ENCODE measurements at places on chromosomes 13 and 19. TPM values are rescaled to one million over a fixed set of nuclear protein-coding genes. Genes with fewer than 3 reads are reported as not detected.

DNA sequence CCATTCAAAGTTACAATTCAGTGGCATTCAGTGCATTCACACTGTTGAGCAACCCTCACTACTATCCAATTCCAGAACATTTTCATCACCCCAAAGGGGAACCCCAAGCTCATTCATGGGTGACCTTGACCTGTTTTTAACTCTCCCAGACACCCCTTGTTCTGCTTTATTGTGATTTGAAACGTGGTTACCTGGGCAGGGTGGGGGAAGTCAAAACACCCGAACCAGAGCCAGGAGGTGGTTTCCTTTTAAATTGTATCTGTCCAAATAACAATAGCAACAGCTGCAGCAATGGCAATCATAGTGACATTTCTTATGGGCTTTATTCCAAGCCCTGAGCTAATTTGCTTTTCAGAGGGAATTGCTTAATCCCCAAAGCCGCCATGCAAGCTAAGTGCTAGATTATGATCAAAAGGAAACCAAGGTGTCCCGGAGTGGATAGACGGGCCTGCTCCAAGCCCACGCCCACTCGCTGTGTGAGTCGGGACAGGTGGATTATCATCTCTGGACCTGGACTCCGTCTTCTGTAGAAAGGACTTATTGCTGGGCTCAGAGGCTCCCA, 6.1 kb downstream of the PTGIR start:
- no peak for DNase-seq

GRCh38 chr13:25881971-25882451, 169.8 kb downstream of the SHISA2 start:
- no peak for DNase-seq

- DNase-seq: no peak
These were observed 16.6 kb downstream of the GPR12 start for GRCh38 chr13:26743971-26744370.

GRCh38 chr13:40434516-40435397, 231.7 kb downstream of the FOXO1 start:
- DNase-seq: no peak

- DNase-seq: no peak
These were observed 458.9 kb downstream of the SLITRK1 start for GRCh38 chr13:83423381-83423780.

GRCh38 chr13:20274466-20274865, 42.3 kb upstream of the GJB6 start:
- no peak for DNase-seq

- no peak for DNase-seq
These were observed 1.4 kb downstream of the NOVA2 start for GRCh38 chr19:45972081-45972946.

Gene ZNF441
- total RNA-seq: 6.2 TPM

- DNase-seq: no peak
These were observed 13.1 kb upstream of the SLC1A6 start for GRCh38 chr19:14992780-14993179.

Gene ZNF442
- 2.4 TPM for total RNA-seq

GRCh38 chr19:39406656-39407409, at the start of gene ZFP36:
Gene ZFP36, plus strand, starts transcription at chr19:39406847. Its CDS starts 58 bp downstream, at chr19:39406905.
- DNase-seq: peak; percentile 69

DNA sequence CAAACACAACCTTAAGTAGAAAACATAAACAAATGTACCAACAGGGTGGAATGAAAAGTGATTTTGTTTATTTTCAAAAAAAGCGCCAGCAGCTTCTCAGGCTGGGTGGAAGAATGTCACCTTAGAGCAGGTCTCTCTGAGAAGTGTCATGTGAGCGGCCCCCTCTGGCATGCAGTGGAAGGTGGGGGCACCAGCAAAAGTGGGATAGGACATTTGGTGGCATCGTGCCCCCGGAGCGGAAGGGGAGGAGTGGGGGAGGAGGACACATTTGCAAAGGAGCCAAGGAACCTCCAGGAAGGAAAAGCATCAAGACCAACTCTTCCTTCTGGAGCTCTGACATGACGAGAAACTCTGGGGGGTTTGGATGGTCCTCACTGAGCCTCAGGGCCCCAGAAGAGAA, 635.3 kb downstream of the UQCRFS1 start:
- no peak for DNase-seq

Gene OR7A5
- total RNA-seq: not detected

- DNase-seq: no peak
These were observed 15.8 kb downstream of the TCF3 start for GRCh38 chr19:1636325-1637236.

DNA sequence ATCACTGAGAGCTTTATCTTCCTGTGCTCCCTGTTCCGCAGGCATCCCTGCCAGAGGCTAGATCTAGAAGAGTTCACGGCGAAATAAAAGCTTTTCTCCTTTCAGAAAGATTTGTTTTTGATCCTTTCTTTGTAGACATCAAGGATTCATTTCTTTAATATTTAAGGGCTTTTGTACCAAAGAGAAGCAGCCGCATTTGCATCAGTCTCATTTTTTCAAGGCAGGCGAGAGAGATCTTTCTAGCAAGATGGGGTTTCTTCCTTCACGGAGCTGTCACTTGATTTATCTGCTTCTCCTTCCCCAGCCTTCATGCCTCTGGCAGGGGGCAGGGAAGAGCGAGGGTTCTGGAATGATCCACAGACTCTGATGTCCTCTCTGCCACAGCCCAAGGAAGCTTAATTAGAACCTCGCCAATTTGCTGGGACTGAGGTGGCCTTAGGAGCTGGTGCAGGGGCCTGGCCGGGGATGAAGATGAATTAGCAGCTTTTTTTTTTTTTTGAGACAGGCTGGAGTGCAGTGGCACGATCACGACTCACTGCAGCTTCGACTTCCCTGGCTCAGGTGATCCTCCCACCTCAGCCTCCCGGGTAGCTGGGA, 40.0 kb downstream of the PIN1 start:
- no peak for DNase-seq

DNA sequence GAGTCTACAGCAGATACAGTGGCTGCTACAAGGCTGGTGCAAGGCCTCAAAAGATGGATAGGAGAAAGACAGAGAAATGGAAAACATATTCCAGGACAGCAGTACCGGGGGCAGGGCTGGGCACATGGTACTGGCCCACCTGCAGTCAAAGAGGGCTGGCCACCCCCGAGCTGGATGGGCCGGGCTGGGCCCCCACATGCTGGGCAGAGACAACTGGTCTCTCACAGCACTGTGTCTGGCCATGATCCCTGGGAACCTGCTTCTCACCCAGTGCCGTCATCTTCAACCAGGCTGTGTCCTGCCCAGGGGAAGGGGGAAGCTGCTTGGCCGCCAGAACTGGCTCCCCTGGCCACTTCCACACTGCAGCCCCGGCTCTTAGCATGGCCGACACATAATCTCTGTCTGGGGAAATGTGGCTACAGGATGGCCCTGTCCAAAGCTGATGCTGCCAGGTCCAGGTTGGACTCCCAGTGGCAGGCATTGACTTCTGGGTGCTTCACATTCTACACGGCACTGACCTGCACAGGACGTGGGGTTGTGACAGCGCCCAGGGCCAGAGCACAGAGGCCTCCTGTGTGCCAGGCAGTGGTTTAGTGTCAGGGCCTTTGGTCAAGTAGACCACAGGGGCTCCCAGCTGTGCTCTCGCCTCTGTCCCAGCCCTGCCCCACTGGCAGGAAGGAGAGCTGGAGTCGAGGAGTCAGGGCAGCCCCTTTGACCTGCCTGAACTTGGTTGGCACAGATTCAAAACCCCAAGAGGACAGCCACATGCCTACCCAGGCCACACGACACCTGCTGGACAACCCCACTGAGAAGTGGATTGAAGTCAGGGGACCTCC, 21.7 kb downstream of the PEPD start:
- DNase-seq: no peak

GRCh38 chr19:38617283-38617763, 430 bp downstream of the MAP4K1 start:
- no peak for DNase-seq

DNA sequence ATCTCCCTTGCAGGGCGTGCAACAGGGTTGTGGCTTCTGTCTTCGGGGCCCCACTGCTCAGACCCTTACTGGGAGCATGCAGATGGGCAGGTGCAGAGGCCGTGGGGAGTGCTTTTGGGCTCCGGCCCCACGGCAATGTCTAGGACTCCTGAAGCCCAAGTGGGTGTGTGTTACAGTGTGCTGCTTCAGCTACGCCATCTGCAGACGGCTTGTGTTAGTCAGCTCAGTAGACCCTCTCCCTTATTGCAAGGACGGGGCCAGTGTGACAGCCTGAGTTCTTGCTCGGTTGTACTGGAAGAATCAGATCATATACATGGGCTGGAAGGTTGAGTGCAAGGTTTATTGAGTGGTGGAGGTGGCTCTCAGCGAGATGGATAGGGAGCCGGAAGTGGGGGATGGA, 39.3 kb downstream of the DNAJC3 start:
- no peak for DNase-seq

Gene GPR183
- total RNA-seq: not detected

- DNase-seq: no peak
These were observed 55.8 kb upstream of the ATP12A start for GRCh38 chr13:24624363-24624762.

DNA sequence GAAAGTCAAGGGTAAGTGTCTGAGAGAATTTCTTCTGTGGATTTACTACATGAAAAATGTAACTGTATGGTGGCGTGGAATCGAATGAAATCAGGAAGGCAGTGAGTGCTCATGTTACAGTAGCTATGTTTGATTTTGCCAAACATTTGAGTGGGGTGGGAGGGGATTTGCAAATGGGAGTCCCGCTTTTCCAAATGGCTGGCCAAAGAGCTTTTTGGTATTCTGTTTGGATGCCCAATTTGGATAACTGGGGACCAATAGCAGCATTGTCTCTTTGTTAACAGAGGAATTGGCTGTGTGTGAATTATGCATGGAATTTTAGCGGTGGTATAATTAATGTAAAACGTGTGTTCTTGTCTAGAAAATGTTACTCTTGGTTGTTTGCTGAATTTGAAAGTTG, 17.8 kb downstream of the HNRNPM start:
- DNase-seq: no peak

Gene C13orf42
- total RNA-seq: not detected

GRCh38 chr19:29539670-29540069, 13.9 kb downstream of the VSTM2B start:
- DNase-seq: no peak

- no peak for DNase-seq
These were observed 4.1 kb downstream of the PCDH17 start for GRCh38 chr13:57635541-57636085.

DNA sequence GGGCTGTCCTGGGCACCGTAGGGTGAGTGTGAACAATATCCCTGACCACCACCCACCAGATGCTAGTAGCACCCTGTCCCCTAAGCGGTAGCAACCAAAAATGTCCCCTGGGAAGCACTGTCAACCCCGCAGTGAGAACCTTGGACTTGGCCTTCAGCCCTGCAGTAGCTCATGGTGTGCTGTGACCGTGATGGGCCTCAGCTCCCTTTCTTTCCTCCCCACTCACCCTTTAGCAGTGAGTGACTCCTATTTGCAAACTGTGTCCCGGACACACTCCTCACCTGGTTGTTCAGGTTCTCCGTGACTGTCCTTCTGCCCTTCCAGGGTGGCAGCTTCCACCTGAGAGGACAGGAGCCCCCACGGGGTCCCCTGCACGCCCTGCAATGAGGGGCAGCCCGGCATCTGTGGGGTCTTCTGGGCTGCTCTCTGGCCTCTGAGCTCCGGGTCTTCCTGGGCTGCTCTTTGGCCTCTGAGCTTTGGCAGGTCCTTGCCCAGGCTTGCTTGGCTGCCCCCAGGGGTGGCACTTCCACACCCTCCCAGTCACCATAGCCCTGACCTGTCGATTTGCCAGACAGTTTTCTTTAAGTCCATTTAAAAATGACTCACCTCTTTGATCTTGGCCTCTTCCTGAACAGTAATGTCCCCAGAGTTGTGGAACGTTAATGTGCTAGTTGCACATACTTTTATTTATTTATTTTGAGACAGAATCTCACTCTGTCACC, 3.8 kb downstream of the KDM4B start:
- DNase-seq: peak; percentile 81

GRCh38 chr19:55614711-55615542, 9.4 kb downstream of the ZNF784 start:
- DNase-seq: no peak

DNA sequence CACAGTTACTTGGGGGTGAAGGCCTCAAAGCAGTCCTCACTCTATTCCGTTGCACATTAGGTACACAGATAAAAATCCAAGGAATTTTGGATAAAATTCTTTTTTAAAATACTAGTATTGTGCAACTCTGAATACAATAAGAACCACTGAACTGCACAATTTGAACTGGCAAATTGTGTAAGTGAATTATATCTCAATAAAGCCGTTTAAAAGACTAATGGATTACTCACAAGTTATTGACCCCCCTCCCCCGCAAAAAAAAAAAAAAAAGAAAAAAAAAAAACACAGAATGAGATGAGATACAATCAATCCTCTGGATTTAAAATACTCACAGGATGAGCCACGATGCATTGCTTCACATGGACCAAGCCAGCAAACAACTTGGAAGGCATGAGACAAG, 86.4 kb downstream of the CRYL1 start:
- no peak for DNase-seq

Gene CLDND2
- not detected for total RNA-seq

All from A172 (cell line).